ENCODE measurements at places on chromosomes 1 and 21.

DNA sequence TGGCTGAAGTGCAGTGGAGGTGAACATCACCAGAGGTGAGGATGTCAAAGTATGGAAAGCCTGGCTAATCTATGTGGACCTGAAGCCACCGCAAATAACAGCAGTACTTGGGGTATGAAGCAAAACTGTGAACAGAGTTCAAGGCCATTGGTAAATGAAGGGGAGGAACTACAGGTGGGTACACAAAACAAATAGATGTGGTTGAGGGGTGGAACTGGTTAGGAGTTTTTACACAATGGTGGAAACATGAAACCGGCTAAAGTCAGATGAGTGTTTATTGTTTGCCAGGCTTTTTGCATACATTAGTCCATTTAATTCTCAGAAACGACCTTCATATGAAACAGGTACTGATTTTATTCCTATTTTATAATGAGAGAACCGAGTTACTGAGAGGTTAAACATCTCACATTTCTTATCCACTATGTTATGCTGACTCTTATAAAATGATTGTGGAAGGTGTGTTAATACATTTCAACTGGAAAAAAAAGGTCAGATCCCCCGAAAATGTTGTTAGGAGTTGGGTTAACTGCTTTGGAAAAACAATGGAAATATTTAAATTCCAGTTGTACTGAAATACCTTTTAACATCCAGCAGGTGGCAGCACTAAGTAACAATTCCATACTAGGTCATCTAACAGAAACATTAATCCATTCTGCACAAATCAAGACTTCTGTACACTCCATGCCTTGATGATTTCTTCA lies 44.3 kb upstream of the GTF2B start:
- DNase-seq, result no peak

GRCh38 chr1:9705337-9706093 lies 54.0 kb downstream of the PIK3CD start:
- no peak for DNase-seq

GRCh38 chr1:93344886-93345632 lies 648 bp upstream of the DR1 start:
- DNase-seq, result no peak

DNA sequence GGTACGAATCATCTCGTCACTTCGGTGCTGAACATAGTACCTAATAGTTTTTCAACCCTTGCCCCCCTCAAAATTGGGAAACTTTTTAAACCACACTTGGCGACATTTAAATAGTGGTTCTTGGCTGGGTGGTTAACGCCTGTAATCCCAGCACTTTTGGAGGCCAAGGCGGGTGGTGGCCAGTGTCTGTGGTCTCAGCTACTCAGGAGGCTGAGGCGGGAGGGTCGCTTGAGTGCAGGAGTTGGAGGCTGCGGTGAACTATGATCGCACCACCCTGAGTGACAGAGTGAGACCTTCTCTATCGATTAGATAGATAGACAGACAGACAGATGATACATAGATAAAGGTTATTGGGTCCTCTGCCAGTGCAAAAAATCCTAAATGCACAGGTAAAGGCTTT lies 55.5 kb upstream of the RASAL2 start:
- no peak for DNase-seq

DNA sequence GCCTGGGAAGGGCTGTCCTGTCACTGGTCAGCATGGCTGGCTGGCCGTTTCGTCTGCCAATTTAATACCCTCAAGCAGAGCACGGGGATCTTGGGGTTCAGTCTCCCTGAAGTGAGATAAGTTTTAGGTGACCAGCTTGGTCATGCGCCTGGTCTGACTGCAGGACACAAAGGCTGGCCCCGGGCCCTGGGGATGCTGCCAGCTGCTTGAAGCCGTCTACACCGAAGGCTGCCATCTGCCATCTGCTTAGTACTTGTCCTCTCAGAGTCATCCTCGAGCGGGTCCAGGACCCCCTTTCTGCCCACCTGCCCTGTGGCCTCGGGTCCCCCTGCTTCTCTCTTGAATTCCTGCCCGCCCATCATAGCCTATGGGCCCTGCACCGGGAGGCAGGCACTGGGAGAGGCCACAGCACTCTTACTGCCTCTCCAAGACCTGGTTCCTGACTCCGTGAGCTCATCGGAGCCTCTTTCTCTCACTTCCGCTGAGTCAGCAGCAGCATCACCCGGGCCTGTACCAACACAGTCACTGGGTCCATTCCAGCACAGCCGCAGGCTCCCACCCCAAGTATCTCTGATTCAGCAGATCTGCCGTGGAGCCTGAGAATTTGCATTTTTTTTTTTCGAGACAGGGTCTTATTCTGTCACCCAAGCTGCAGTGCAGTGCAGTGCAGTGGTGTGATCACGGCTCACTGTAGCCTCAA lies 7.0 kb downstream of the FBLIM1 start:
- DNase-seq, result no peak

DNA sequence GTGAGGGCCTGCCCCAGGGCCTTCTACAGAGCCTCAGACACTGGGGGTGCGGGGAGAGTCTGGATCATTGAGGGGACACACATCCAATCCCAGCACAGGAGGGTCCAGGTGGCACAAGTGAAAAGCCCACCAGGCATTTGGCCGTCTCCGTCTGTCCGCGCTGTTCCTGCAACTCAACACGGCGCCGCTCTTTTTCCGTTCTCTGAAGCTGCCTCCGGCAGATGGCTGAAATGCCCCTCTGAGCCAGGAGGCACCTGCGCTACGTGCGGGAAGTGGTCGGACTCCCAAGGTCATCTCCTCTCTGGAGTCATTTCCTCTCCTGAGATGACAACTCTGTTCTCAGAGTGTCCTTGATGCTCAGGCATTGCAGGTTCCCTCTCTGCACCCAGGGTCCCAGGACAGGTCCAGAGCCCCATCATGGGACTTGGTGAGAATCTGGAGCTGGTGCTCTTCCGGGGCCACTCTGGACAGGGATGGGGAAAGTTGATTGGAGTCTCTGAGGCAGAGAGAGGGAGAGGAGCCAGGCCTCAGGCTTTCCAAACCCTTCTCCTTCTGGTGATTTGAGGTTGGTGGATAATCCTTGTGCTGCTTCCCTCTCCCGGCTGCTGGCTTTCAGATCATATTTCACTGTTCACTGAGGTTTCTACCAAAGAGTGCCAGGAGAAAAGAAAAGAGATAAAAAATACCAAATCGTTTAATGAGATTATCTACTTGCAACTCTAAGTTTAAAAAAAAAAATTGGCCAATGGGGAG lies 14.0 kb upstream of the MIXL1 start:
- no peak for DNase-seq

- DNase-seq, result no peak
These were observed 959 bp downstream of the AKR7A3 start for GRCh38 chr1:19287436-19288185.

GRCh38 chr1:91490501-91490900 lies 10.2 kb upstream of the CDC7 start:
- DNase-seq, result no peak

DNA sequence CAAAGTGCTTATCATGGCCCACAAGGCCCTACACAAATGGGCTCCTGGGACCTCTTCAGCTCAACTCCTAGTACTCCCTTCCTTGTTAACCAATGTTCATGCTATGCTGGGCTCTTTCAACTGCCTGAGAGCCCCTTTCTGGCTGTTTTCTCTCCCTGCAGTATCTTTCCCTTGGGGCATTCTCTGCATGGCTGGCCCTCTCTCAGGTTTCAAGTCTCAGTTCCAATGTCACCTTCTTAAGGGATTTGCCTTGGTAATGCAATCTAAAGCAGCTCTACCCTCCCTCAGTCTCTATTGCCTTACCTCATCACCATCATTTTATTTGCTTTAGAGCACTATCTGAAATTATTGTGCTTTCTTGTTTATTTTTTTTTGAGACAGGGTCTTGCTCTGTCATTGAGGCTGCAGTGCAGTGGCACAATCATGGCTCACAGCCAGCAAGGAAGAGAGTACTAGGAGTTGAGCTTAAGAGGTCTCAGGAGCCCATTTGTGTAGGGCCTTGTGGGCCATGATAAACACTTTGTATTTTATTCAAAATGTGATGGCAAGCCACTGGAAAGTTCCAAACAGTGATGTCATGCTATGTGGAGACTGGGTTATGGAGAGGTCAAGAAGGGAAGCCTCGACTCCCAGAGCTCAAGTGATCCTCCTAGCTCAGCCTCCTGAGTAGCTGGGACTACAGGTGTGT lies 63.4 kb upstream of the SRSF10 start:
- no peak for DNase-seq

DNA sequence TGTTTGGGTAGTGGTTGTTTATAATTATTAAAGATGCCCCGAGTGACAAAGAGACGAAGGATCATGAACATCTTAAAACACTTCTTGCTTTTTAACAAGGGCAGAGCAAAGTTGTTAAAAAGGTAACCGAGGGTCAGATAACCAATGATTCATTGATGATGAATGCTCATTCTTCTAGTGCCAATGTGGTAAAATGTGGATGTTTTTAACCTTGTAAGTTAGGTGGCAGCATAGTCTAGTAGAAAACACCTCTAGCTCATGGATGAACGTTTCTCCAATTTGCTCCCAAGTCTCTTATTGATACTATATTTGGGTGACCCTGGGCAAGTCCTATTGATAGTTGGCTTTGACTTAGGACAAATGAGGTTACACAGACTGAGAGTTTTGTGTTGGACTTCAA lies 167.9 kb downstream of the KIF26B start:
- DNase-seq, result no peak

GRCh38 chr1:230430499-230430898 lies 4.4 kb upstream of the PGBD5 start:
- no peak for DNase-seq

GRCh38 chr1:36766481-36766880 lies 267.8 kb downstream of the GRIK3 start:
- DNase-seq, result no peak

DNA sequence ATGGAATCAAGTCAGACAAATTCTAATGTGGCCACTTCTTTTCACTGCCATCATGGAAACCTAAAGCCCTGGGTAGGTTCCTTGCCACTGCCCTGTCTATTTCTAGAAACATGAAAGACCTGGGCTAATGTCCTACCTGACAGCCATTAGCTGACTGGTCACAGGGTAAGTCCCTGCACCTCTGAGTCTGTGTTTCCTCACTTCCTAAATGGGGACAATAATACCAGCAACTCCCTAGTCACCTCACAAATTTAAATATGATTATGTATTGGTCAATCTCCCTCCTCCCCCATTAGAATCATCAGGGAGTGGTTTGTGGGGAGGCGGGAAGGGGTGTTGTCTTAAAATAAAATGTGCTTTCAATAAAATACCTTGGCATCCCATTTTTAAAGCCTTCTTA lies 2.2 kb downstream of the CREG1 start:
- no peak for DNase-seq

- no peak for DNase-seq
These were observed 60.8 kb upstream of the ROR1 start for GRCh38 chr1:63713041-63713440.

All from activated CD8-positive, alpha-beta memory T cell treated with anti-CD3 and anti-CD28 coated beads for 1 hour (primary cell).